ENCODE measurements at places on chromosomes 2 and 18.

DNA sequence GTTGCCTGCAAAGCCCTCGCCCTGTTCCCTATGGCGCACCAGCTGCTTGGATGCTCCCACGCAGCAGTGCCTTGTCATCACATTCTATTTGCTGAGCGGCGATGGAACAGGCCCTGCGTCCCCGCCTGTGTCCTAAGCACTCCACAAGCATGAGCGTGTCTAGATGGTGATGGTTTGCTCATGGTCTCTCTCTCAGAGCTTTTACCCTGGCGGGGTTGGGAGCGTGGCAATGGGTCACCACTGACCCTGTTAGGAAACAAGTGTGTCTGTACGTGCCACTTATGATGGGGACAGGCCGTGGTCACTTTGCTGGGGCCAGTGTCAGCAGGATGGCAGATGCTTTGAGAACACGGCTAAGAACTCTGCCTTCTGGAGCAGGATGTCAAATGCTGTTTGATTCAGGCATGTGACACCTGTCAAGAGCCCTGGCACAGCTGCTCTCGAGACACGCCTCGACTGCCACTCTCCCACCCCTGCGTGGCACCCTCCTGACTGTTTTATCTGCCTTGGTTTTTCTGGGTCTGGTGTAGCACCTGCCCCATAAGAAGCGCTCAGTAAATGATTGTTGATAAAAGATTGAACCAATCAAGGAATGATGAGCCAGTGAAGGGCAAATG is 44.2 kb downstream of the RRM2 start:
- ATAC-seq = no peak

DNA sequence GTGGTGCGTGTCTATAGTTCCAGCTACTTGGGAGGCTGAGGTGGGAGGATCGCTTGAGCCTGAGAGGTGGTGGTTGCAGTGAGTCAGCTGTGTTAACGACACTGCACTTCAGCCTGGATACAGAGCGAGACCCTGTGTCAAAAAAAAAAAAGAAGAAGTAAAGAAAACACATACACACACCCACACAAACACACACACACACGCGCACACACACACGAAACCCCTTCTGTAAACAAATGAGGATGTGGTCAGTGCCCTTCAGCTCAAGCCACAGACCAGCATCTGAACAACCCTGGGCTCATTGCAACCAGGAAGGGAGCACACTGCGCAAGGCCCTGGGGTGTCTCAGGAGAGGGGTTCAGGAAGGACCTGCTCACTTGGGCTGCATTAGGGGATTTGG is 47.9 kb upstream of the KCNF1 start:
- ATAC-seq = peak; percentile 31

- ATAC-seq = no peak
These were observed 47.8 kb upstream of the MAP4K3 start for GRCh38 chr2:39484620-39485495.

GRCh38 chr2:85893428-85894258 is 4.9 kb upstream of the ST3GAL5 start:
- no peak for ATAC-seq

- no peak for ATAC-seq
These were observed 40.7 kb downstream of the RBM45 start for GRCh38 chr2:178152977-178153376.

DNA sequence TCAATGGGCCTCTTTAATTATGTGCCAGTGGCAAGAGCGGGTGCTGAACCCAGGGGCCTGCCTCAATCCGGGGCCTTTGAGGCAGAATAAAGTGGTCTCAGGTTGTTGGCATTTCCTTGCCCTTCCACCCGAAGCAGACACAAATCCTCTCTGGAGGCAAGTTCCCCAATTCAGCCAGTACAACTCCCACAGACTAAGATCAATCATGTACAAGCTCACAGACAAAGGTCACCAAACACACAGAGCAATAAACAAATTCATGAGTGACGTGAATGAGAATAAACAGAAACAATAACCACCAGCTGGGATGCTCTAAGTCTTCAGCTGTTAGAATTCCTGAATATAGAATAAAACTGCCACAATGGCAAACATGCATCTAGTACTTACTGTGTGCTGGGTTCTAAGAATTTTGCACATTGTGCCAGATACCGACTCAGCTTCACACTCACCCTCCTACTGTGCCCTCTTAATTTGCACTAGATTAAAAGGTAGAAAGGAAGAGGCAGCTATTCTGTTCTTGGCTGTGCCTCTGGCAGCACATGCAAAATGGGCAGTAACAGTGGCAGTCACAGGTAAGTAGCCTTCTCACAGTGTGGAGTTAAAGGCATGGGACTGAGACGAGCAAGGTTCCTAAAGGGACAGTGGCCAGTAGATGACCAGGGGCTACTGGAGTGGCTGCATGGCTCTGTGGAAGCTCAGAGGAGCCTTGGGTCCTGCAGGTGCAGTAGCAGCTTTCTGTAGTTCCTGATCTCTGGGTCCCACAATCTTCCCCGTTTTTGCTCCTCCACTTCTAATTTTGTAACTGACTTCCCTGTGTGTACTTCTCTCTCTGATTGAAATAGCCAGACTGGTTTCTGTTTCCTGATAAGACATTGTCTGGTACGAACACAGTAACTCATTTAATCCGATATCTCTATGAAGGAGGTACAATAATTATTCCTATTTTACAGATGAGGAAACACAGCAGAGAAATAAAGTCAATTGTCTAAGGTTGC is 34.6 kb upstream of the IL1B start:
- ATAC-seq = no peak

DNA sequence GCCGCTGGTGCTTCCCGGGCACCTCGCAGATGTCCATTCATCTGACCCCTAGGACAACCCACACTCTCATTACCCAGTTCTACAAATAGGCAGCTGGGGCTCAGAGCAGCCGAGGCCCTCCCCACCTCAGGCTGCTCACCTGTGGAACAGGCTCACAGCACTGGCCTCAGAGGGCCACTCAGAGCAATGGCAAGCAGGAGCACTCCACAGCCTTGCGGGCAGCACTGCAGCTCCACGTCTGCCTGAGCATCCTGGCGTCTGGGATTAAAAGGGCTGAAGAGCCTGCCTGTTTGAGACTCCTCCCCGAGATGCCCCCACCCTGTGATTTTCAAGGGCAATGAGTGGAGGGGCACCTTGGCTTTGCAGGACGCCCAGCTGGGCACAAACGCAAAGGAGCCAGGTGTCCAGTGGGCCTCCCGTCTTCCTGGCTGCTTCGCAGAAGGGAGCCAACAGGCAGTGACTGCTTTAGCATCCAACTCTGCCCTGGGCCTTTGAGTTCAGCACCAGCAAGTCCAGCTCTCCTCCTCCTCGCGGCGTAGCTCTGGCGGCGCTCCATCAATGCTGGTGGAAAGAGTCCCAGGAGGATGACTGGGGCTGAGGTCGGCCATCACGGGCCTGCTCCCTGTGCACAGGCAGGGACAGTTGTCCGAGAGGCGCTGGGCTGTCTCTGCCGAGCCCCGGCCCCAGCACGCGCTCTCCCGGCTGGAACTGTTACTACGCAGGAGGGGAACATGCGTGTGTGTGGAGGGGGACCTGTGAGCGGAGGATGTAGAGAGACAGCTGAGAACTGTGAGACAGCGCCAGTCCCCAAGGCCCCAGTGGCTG is 297.2 kb downstream of the NDUFA10 start:
- no peak for ATAC-seq

Measured in esophagus mucosa (tissue), 1 donor.